ENCODE measurements at places on chromosomes 5 and 9.

DNA sequence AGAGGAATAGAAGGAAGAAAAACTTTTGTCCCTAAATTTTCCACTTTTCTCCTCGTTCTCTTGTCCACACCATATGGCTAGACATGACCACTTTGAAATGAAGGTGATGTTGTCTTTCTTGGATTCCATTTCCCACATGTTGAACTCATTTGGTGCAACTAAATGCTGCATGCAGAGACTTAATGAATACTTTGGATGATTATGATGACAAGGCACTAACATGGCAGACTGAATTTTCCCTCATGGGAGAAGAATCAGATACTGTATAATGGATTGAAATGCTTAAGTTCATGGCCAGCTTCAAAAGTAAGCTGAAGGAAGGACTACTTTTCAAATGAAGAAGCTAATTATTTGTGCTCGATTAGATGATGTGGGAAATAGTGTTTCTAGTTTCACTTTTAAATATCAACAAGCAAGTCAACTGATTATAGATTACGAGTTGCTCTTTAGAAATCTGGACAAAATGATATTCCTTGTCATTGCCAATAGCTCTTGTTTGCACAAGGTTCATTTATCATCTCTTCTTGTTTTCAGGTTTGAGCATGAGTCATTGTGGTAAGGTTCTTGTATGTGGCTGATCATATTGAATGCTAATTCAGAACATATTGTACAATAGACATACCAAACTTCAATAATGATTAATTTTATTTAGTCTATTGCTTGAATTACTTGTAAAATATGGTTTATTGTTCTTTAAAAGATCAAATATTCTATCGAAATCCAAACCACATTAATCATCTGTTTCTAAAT lies 501.3 kb upstream of the FTMT start:
- no peak for DNase-seq

- DNase-seq: no peak
These were observed 130.8 kb downstream of the ARHGAP26 start for GRCh38 chr5:142900927-142901326.

- DNase-seq: no peak
These were observed 28.3 kb downstream of the OLFML2A start for GRCh38 chr9:124805186-124805585.

GRCh38 chr5:7850395-7851239 lies at the start of gene CFAP90:
Gene CFAP90 (minus strand): TSS chr5:7851133. CDS start chr5:7851021, 112 bp downstream.
- DNase-seq: peak; percentile 78

DNA sequence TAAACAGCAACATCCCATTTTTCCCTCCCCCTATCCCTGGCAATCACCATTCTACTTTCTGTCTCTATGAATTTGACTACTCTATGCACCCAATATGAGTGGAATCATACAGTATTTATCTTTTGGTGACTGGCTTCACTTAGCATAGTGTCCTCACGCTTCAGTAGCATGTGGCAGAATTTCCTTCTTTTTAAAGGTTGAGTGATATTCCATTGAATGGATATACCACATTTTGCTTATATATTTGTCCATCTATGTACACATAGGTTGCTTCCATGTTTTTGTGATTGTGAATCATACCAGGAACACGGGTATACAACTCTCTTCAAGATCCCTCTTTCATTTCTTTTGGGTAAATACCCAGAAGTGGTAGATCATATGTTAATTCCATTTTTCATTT lies 69.9 kb downstream of the CERT1 start:
- DNase-seq: no peak

- no peak for DNase-seq
These were observed 260.8 kb downstream of the FAM114A2 start for GRCh38 chr5:153777681-153778581.

- DNase-seq: no peak
These were observed 292.6 kb upstream of the DAB2 start for GRCh38 chr5:39717176-39717897.

DNA sequence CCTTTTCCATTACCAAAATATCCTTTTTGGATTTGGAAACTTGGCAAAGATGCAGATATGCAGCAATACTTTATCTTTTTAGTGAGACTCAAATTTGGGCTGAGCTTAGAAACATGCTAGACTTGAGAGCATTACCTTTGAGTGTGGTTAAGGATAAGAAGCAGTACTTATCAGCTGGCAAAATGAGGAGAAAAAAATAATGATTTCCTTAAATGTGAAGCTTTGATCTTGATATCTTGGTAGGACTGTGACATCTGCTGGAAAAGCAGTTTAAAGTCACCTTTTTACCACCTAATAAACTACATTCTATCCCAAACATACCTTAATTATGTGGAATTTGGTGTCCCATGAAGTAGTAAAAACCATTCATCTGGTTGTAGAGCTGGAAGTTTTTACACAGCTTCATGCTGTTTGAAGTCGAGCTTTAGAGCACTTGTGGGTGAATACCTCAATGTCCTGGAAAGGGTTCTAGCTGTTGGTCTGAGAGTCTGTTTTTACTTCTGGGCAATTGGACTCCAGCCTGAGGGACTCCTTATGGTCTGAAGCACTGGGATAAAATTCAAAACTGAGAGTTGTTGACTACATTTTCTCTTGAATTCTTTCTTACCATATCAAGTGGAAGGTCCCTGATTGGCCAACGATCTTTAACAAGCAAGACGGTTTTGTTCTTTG lies 53.4 kb downstream of the LRRC70 start:
- no peak for DNase-seq

Measured in testis (tissue), 5 donors.